Inflammatory macrophage treated with lipopolysaccharide for 4 hours (primary cell): ENCODE measurements at places on chromosomes 16 and 17.
A peak's percentile ranks its signal among the peaks of the same experiment; 100 is the strongest.

DNA sequence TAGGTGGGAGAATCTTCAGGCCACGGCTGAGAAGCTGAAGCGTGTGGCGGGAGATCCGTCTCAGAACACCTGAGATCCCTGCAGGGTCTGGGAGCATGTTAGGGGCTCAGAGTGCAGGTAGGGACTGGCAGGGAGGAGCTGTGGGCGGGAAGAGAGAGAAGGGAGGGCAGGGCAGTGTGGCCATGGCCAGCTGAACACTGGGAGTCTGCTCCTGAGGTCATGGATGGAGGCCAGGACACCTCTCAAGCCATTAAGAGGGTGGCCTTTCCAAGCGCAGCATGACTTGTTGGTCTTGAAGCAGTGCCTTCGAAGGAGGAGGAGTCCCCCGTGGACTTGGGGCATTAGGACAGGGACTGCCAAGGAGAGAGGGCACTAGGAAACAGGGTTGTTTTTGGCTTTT is 23.7 kb downstream of the NAA60 start:
- no peak for DNase-seq

- DNase-seq = no peak
These were observed 88.6 kb downstream of the AMFR start for GRCh38 chr16:56336711-56337110.

DNA sequence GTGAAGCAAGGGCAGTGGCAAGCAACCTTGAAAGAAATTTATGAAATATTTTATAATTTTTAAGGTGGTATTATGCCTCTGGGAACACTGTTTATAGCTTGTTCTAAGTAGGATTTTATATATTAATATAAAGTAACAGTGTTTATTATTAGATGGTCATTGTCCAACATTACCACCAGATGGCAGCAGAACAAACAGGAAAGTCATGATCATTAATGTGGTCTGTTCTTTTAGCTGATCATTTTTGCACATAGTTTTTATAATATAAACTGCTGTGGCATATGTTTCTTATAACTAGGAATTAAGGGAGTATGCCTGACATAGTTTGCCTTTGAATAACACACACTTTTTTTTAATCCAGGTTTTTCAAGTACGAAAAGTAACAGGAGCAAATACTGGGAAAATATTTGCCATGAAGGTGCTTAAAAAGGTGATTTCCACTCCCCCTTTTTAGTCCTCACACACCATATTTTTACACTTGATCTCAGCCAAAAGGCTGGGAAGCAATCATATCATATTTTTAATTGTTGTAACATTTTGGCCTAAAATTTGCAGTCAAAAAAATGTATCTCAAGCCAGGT is 21.4 kb downstream of the RPS6KB1 start:
- peak; percentile 56 for DNase-seq

- no peak for DNase-seq
These were observed 527 bp upstream of the CHAD start for GRCh38 chr17:50469208-50469605.

DNA sequence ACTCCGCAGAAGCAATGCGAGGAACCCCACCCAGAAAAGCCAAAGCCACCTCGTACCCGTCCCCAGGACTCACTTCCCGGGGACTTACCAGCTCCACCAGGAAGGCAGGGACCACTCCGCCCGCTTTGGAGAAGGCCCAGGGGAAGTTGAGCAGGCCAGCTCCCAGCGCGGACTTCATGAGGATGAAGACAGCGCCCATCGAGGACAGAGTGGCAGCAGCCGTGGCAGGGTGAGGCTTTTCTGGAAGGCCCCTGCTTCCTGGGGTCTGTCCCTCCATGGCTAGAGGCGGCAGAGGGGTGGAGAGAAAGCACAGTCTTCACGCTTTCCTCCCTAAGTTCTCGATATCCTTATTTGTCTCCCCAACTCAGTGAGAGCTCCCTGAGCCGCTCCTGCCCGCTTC is 714 bp downstream of the SLC38A8 start:
- DNase-seq = no peak

GRCh38 chr17:76353004-76353598 is 615 bp downstream of the PRPSAP1 start:
- peak; percentile 40 for DNase-seq

- no peak for DNase-seq
These were observed 10.4 kb upstream of the RUNDC3A start for GRCh38 chr17:44297975-44298374.
